ENCODE measurements at places on chromosomes 7 and 10.
A peak's percentile ranks its signal among the peaks of the same experiment; 100 is the strongest.

DNA sequence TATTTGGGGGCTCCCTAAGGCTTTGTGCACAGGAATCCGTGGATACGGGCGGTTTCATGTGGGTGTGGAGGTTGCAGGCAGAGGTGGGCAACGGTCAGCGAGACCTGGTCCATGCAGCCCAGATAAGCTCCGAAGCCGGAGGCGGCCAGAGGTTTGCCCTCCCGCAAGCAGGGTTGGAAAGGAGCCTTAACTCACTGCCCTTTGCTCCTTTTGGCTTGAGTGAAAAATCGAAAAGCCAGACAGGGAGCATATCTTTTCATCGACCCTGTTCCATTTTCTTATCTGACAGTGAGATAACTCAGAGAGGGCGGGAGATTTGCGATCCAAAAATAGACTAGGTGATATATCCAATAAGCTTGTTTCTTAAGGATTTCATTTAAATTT, 1.5 kb downstream of the GRM3 start:
- DNase-seq = no peak

DNA sequence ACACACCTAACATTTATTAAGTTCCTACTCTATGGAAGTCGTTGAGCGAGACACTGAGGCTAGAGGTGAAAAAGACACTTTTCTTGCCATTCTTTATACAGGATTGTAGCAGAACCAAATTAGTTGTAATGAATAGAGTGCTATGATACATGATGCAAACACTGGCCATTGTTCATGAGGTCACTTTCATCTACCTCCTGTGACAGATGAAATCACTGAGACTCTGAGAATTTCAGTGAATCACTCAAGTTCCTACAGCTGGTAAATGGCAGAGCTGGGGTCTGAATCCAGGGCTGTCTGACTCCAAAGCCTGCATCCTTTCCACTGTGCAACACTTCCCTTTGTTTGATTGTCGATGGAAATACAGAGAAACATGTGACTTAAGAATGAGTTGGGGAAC, 657.6 kb downstream of the LRMDA start:
- no peak for DNase-seq

DNA sequence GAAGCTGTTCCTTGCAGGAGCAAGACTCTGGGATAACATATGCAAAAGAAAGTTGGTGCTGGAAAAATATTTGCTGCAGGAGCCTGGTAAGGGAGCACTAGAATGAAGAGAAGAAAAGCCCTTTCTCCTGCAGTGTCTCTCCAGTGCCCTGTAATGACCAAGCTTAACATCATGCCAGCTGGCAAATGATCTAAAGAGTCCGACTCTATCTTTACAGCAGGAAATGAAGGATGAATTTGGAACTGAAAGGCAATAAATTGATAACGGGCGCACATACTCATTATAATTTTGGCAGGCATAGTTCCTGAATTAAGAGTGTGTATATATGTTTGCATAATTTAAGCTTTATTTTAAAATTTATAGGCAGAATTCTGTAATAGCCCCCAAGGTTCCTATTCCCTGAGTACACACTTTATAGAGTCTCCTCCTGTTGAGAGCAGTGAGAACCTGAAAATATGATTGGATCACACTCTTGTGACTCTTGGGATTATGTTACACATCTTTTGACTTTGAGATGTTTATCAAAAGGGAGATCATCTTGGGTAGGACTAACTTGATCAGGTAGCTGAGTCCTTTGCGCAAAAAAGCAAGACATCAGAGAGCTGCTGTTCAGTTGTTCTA, 299.0 kb upstream of the MBL2 start:
- DNase-seq = no peak

DNA sequence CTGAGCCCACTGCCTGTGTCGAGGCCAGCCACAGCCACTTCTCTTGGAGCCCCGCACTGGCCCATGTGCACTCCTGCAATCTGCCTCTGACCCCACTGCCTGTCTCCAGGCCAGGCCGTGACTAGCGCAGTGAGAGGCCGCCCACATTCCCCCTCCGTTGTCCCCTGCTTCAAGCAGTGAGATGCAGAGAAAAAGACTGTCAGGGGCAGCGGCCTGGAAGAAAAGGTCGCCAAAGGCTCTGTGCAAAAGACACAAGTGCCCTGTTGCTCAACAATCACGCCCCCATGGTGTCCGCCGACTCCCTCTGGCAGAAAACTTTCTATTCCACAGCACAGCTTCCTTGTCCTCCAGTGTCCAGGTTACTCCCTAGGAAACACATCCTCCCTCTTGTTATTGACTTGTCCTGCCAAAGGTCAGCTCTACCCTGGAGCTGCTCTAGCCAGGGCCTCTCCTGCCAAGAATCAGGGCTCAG, 9.9 kb downstream of the FAM131B start:
- no peak for DNase-seq

- DNase-seq = no peak
Observed at GRCh38 chr10:110618230-110618610, 25.9 kb upstream of the RBM20 start.

DNA sequence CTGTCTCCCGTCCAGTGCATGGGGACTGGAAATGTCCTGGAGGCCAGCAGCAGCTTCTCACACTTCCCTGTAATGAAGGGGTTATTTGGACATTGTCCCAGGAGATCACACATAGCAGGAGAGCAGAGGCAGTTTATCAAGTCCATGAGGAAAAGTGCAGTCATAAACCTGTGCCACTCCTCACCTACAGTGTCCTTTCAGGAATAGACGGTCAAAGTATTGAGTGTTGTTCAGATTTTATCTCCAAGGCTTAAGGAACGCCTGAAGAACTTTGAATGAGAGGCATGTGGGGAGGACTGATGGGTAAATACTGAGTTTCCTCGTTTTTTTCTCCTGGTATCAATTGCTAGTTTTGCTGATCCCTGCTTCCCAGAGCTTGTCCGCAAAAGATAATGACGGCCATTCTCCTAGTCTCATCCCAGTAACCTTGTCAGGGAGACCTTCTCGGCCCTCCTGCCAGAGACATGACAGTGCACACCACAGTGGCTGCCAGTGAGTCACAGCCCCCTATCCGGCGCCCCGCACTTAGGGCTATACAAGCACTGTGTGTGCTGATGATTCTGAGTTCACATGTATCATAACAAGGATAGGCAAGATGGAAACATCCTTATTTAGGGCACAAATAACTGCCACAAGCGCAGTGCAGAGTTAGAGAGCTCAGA, 495.5 kb upstream of the MGMT start:
- no peak for DNase-seq

DNA sequence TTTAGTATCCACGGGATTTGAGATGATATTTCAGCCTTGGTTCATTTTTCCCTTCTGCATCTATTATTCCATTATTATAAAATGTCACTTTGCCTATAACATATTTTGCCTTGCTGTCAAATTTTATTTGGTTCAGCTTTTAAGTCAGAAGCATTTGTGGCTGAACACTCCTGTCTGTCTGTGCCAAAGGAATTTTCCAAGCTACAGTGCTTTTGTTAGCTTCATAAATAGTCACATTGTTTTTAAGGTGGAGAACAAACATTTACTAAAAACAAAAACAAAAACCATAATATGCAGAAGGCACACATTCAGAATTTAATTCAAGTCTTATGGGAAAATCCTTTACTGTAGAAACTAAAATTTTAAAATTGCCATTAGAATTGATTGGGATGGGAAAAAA, 33.8 kb upstream of the ELMO1 start:
- no peak for DNase-seq

GRCh38 chr10:112951359-112952281, 1.6 kb downstream of the TCF7L2 start:
- peak; percentile 58 for DNase-seq

DNA sequence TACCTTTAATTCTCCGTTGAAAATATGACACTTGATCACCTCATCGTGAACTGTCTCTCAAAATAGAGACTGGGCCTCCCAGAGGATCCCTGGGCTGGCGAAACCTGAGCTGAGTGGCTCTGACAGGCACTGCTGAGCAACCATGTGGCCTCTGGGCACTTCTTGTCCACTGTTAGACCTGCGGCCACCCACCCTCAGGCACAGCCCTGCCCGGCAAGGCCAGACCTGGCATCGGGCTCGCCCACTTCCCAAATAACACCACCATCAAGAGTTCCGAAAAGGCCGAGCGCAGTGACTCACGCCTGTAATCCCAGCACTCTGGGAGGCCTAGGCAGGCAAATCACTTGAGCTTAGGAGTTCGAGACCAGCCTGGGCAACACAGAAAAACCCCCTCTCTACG, 82.5 kb downstream of the COBL start:
- no peak for DNase-seq

DNA sequence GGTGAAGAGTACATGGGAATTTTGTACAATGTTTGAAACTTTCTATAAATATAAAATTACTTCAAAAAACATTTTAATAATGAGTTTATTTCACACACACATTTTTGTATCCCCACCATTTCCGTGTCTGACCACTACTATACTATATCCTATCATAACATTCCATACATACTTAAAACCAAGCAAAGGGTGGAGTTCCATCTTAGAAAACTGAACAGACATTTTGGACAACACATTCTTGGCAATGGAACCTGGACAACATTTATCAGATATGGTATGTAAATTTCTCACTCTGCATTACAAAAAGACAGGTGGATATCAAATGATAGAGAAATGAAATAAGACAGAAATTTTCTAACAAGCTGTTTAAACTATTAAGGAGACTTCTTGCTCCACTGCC, 168.9 kb downstream of the TWIST1 start:
- DNase-seq = no peak

DNA sequence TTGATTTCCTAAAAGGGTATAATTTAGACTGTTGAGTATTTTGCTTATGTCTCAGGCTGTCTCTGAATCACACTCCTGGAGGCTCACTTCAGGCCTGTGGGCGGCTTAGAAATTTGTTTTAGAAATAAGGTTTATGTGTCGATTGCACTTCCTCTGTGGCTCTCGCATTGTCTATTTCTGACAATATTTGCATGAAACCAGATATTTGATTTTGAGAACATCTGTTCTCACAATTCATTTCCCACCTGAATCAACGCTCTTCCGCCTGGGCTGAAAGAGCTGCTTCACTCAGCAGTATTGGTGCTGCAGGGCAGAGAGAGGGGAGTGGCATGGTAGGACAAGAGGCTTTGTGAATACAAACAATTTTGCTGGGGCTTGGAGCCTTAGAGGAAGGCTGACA, 262.0 kb downstream of the ADRA2A start:
- DNase-seq = no peak

DNA sequence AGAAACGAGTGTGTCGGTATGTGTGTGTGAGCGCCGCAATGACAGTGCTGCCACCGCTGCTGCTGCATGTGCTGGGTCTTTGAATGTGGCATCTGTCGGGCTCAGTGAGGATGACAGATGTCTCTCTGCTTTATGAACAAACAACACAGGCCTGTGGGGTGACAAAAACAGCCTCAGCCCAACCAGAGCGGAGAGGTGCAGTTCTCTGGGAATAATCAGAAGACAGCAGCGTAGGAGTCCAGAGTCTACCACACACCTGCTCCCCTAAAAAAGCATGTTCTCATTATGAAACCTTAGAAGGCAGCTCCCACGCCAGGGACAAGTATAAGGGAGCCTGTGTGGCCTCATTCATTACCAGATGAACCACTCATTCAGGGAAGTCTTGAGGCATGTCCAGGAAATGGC, 278.3 kb downstream of the KCNMA1 start:
- no peak for DNase-seq

GRCh38 chr7:131298608-131298992, 29.1 kb upstream of the MKLN1 start:
- no peak for DNase-seq

DNA sequence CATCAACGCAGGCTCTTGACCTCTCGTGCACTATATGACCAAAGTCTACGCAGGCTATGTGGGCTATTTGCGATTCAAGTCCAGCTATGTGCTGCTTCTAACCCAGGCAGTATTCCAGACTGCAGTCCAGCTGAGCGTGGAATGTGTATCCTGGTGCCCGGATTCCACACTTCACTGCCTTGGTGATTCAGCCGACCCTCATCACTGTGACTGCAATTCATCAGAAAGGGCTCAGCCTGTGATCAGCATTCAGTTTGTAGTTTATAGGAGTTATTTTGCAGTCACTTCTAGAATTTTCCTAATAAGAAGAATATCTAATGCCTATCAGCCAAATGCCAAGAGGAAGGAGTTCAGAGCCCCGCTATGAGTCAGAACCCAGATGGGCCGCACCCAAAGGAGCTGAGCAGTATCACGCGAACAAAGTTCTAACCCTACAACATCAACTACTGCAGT, 119.8 kb upstream of the LANCL2 start:
- DNase-seq = no peak

DNA sequence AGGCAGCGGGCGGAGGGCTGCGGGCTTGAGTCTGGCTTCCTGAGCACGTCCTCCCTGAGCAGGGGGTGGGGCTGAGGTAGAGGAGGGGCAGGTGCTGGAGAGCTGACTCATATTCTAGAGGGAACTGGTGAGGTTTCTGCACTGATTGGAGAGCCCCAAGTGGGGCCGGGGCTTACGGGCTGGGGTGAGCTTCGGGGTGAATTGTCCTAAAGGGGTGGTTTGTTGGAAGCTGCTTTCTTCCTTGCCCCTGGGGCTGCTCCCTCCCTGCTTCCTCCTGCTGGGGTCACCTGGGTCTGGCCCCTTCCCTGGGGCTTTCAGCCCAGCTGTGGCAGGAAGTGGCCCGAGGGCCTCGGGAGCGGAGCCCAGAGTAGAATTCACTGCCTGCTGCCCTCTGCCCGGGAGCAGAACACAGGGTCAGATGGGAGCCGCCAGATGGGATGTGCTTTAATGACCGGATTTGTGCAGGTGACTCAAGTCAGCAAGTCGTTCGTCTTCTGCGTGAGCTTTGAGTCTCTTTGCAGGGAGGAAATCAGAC, 48.6 kb downstream of the FAM20C start:
- no peak for DNase-seq

- no peak for DNase-seq
Observed at GRCh38 chr7:134905375-134905774, 80.9 kb upstream of the AGBL3 start.

GRCh38 chr7:1844336-1844950, 174.4 kb downstream of the ELFN1 start:
- DNase-seq = no peak

DNA sequence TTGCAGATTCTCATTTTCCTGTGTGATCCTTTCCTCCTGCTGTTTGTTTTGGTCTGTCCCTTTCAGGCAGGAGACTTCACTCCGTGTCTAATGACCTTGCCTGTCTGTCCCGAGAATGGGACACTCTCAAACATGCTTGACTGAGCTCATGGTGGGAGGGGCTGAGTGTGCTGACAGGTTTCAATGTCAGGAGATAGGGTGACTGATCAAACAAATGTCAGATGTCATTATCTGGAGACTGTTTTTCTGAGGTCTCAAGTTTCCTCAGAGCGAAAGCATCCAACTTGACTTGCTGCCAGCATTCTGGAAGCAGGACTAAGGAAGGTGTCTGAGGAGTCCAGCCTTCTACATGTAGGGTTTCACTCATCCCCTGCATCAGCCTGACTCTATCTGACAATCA, 228.8 kb upstream of the KIAA1217 start:
- no peak for DNase-seq

DNA sequence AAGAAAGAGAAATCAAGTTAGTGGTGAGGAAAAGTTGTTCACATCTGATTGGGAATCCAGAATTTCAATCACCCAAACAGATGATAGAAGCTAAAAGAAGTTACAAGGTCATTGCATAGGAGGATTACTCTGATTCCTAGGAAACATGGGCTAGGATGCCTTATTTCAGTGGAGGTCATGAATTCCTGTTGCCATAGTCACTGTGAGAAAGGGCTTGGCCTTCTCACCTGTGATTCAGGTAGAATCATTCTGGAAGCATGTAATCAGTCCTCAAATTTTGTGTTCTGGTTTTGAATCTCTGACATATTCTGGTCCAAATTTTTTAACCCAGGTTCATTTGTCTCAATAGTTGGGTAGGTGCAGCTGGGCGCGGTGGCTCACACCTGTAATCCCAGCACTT, 4.3 kb upstream of the NUB1 start:
- no peak for DNase-seq

All from frontal cortex (tissue), 4 donors.